ENCODE measurements at places on chromosomes 7 and 10.
A peak's percentile ranks its signal among the peaks of the same experiment; 100 is the strongest.

- DNase-seq: no peak
Observed at GRCh38 chr7:31044529-31044928, 7.6 kb upstream of the ADCYAP1R1 start.

GRCh38 chr10:131559450-131559911 lies 248.0 kb upstream of the TCERG1L start:
- DNase-seq: no peak

DNA sequence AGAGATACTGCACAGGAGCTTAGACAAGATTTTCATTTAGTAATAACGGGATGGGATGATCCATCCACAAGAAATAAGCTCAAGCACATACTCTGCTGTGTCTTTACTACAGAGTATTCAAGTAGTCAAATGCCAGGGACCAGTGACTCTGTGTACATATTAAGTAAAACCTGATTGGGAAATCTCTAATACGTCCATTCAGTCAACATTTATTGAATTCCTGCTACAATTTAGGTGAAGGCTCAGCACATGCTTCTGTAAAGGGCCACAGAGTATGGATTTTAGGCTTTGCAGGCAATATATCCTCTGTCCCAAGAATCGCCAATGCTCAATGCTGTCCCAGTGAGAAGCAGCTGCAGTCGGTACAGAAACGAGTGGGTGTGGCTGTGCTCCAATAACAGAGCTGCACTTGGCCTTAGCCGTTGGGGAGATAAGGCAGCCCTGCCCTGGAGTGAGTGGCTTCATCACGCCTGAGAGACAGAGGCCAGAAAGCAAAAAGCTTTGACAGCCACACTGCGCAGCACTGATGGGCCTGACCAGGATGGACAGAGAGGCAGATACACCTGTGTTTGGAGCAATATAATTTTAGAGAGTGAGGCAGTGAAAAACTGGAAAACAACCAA lies 186.8 kb downstream of the PARD3 start:
- peak; percentile 58 for DNase-seq

GRCh38 chr7:43318188-43318770 lies 205.8 kb downstream of the HECW1 start:
- no peak for DNase-seq

DNA sequence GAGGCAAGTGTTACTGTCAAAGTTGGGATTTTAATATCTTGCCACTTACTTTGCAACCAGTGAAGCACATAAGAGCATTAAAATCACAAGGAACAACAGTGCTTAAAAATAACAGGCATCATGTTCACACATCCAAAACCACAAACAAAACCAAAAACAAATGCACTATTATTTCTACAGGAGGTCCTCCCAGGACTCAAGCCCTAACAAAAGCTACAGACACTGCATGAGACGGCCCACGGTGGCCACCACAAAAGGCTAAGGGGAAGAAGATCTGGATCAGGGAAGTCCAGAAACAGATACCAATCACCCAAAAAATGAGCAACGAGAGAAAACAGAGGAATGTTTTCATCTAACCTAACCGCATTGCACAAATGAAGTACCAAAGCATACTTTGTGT lies 158.4 kb downstream of the ZMYND11 start:
- DNase-seq: no peak

DNA sequence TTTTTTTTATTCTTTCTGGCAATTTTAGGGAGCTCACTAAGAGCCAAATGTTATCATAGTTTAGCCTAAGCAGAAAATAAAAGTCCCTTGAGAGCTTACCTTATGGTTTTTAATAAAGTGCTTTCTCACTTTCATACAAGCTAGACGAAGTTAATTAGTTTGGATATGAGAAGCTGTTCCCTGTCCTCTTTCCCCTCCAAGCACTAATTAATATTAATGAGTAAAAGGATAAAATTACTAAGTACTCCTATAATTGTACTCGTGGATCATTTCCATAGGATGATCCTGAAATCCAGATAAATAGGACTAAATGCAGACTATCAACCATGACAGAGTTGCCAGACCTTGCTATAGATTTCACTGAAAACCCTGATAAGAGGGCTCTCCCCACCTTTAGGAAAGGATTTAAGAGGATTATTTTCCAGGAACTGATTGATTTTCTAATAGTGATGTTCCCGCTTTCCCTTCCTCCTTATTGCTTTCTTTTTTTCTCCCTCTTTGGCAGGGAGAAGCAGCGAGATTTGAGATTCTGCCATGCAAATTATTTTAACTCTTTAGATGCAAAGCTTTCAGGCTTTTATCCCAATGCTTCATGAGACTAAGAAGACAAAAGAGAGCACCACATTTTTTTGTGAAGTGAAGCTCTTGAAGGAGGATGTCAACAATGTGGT lies 58.3 kb upstream of the HECW1 start:
- DNase-seq: no peak

DNA sequence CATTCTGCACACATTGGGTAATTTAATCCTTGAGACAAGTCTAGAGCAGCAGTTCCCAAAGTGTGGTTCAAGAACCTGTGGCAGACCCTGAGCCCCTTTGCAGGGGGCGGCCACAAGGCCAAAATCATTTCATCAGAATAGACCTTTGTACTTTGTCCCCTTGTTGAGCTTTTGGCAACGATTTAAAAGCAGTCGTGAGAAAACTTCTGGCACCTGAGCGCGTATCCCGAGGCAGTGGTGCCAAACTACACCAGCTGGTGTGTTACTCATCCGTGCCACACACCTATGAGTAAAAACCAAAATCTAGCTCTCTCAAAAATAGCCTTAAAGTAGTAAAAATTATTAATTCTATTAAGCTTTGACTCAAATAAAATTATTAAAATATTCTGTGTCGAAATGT lies 306.8 kb downstream of the SDK1 start:
- DNase-seq: no peak

DNA sequence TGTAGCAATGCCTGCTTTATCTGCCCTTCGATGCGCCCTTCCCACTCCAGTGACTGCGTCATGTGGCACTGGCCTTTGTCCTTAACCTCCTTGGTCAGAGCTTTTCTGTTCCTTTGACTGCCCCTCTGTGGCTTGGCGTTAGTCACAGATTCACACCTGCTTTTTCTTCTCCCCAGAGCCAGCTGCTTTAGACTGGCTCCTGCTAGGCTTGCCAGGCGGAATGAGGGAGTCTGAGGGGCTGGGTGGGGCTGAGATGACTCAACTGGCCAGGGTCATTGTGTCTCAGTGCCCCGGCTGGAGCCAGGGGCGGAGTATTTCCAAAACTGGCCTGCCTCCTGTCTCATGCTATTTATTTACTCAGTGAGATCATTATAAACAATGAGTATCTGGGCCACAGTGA lies 194.1 kb downstream of the EMX2 start:
- DNase-seq: no peak

- no peak for DNase-seq
Observed at GRCh38 chr7:93933156-93933555, 11.6 kb downstream of the GNG11 start.

DNA sequence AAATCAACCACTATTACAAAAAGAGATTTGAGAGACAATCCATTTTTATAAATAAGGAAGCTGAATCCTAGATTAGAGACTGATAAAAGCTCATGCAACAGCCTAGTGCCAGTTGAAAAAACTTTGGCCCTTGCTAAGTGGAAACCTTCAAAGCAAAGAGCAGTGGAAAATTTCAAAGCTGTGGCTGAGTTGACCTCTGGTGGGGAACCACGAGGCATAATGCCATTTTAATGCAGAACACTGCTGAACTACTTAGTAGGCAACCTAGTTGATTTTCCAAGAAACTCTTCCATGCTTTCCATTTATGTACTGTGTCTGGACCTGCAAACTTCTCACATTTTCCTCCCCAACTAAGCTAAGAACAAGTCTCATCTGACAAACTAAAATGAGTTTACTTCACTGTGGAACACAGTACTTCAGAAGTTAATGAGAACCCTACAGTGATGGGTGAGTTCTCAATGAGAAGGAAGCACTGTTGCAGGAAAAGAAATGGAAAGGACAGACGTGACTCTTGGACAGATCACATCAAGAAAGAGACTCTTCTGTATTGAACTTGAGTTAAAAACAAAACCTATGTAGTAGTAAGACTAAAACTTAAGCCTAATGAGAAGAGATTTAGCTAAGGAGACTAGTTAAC lies 19.5 kb downstream of the FZD9 start:
- no peak for DNase-seq

DNA sequence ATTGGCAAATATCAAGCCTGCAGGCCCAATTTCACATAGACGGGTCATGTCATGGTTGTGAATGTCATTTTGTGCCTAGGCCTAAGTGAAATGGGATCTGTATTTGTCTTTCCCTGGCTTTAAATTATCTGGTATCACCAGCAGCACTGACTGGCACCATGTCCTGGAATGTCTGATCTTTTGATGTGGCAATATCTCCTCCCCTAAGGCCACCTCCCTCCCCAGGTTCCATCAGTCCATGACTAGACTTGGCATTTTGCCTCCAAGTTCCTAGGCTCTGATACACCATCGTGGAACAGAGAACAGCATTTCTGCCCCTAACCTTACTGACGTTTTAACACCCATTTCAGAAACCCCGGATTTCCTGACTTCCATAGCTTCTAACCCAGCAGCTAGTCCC lies 513.9 kb downstream of the GALNT17 start:
- no peak for DNase-seq

GRCh38 chr10:124685261-124685660 lies 58.9 kb downstream of the FAM53B start:
- DNase-seq: no peak

GRCh38 chr7:2666588-2667250 lies 21.3 kb upstream of the AMZ1 start:
- DNase-seq: no peak

DNA sequence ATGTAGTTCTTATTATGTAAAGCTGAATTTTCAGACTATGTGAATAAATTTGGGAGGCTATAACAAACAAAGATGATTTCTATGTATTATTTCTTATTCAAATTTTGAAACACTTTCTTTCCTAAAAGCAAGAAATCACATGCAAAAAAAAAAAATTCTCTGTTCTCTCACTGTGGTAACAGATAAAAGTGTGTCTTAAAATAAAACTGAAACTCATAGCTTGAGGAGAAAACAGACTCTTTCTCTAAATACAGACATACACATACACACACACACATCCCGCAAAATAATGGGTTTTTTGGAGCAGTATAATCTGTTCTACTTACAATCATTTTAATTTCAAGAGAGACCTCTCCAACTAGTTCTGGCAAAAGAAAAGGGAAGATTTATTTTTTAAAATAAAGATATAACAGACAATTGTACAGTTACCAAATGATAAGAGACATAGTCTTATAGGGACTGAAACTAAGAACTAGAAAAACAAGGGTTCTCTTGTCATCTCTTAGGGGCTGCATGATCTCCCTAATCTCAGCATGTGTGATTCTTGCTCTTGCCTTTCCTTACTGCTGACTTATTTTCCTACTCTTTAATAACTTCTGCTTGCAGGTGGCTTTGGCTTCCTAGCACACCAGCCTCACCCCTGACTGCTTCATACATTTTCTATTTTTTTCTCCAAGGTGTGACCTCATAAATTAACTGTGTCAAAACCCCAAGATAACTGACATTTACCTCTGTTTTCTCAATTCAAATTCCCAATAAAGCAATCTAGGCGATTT lies 483.5 kb upstream of the POT1 start:
- no peak for DNase-seq

GRCh38 chr10:69270990-69271389 lies 7.3 kb upstream of the HK1 start:
- DNase-seq: no peak

- DNase-seq: peak; percentile 42
Observed at GRCh38 chr7:36281945-36282717, 107.5 kb upstream of the ANLN start.

GRCh38 chr7:37425498-37425897 lies 23.2 kb downstream of the ELMO1 start:
- no peak for DNase-seq

- DNase-seq: peak; percentile 76
Observed at GRCh38 chr10:63430091-63430998, 35.4 kb downstream of the JMJD1C start.

DNA sequence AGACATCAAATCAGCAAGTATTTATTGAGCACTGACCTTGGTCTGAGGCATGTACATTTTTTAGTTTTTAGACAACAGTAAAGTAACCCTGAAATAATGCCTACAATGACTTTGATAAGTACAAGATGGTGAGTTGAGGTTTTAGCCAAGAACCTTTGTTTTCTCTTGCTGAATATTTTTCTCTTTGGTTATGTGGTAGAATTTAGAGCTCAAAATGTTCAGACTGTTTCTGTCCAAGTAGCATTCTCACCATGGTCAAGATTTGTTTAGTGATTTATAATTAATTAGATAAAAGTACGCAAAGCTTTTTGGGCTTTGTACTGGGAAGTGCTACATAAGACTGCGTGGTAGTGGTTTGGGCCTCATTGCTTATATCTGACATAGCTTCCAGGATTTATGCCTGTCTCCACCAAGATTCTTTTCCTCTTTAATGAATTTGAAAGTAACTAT lies 102.4 kb downstream of the KAT6B start:
- no peak for DNase-seq

DNA sequence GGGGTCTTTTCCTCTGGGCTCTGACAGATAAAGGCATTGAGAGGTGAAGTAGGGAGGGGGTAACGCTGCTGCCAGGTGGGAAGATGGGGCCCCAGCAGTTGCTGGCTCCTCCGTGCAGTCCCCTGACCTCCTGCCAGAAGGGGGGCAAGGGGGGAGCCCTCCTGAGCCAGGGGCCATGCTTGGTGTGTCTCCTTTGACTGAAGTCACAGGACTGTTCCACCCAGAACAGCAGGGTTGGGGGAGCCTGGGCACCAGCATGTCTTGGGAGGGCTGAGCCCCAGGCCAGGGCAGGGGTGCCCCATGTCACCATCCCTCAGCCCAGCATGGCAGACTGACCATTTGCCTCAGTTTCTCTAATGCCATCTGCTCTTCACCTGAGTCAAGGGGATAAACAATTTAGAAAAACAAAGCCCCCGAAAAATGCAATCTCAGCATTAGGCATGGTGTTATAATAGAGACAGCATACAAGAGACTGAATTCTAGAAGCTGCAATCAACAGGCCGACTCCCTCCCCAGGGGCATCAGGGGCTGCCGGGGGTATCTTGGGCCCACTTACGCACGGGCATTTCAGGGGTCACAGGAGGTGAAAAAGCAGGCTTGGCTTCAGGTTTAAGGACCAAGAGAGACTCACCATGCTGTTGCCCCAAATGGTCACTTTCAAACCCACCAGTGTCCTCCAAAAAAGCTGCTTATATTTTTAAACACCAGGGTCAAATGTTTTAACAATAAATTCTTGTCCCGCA lies 108.6 kb upstream of the GPR26 start:
- no peak for DNase-seq
